ENCODE measurements at places on chromosomes 3 and 15.

DNA sequence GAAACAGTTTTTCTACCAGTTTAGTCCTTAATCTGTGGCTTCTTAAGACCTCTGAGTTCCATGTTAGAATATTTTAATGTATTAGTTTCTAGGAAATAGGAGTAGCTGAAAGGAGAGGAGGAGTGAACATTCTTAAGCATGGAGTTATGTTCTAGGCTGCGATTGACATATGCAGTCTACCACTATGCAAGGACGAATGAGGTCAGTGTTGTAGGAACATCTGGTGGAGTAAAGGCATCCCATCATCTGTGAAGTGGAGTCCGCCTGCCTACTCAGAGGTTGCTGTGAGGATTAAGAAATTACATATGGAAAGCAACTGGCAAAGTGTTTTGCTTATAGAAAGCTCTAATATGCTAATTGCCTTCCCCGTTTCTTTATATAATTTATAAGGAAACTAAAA is 45.1 kb downstream of the SNAPC5 start:
- H3K4me1 ChIP-seq, result peaks cover 2% of the 10 kb centered on the region
- no peak overlapping the region for H3K4me3 ChIP-seq
- H3K27ac ChIP-seq, result no peak overlapping the region
- H3K36me3 ChIP-seq, result peaks cover 16% of the 10 kb centered on the region
- no peak for DNase-seq

DNA sequence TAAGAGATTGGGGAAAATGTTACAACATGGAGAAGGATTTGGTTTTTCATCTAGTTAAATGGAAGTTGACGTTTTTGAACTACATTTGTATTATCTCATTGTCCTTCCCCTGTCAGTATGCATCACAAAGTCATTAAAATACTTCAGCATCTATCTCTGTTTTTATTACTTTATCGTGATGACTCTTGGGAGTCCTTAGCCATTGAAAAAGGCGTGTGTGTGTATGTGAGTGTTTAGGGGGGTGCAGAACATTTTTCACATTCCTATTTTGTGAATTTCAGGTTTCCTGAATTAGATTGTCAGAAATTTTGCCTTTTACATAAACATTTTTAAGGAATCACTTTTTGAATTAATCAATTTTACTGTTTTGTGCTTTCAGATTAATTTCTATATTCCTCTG is 360.6 kb upstream of the SGO1 start:
- H3K4me3 ChIP-seq, result no peak overlapping the region
- H3K27ac ChIP-seq, result no peak overlapping the region
- DNase-seq, result no peak

- no peak for DNase-seq
- H3K36me3 ChIP-seq, result no peaks in the 10 kb centered on the region
- H3K27me3 ChIP-seq, result peaks cover 19% of the 10 kb centered on the region
- no peak overlapping the region for H3K4me3 ChIP-seq
- peaks cover 42% of the 10 kb centered on the region for H3K4me1 ChIP-seq
Observed at GRCh38 chr3:16370872-16371740, 106.1 kb downstream of the OXNAD1 start.

DNA sequence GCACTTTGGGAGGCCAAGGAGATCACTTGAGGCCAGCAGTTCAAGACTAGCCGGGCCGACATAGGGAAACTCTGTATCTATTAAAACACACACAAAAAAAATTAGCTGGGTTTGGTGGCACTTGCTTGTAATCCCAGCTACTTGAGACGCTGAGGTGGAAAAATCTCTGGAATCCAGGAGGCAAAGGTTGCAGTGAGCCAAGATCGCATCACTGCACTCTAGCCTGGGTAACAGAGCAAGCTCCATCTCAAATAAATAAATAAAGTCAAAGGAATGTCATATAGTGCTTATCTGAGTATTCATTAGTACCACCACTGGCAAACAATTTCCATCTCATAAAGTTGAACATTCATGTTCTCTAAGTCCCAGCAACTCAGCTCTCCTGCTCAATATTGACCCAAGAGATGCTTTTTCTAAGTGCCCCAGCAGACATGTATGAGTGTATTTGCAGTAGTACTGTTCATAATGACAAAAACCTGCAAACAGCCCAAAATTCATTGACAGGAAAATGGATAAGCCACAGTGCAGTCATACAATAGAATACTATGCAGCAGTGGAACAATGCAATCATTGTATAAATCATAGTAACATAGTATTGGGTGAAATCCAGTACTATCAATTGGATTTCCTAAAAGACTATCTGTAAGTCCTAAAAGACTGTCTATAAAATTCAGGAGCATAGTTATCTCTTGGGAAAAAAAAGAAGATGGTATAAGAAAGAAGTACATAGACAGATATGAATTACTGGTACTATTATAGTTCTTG is 751.5 kb upstream of the LMCD1 start:
- no peak overlapping the region for H3K27ac ChIP-seq
- H3K36me3 ChIP-seq, result no peaks in the 10 kb centered on the region
- no peaks in the 10 kb centered on the region for H3K27me3 ChIP-seq
- no peak for DNase-seq
- H3K4me1 ChIP-seq, result no peaks in the 10 kb centered on the region
- H3K4me3 ChIP-seq, result no peak overlapping the region

DNA sequence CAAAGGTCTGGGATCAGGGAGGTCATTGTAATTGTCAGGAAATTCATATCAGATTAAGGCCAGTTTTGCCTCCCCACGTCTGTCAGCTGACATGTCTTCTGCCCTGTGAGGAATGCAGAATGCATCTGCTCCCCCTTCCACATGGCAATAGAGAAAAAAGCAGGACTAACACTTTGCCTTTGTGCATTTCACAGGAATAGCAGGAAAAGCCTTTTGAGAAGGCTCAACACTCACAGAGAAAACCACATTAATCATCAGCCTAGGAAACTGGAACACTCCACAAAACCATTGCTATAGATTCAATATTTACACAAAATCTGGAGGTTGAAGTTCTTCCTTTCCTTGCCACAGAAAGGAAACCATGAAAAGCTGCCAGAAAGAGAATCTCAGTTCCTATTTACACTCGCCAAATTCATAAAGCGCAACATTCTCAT is 165.2 kb upstream of the HES1 start:
- H3K4me1 ChIP-seq, result peaks cover 19% of the 10 kb centered on the region
- H3K27me3 ChIP-seq, result peaks cover 1% of the 10 kb centered on the region
- no peak for DNase-seq
- no peaks in the 10 kb centered on the region for H3K36me3 ChIP-seq
- peak overlapping the region; percentile 79 for H3K4me3 ChIP-seq
- H3K27ac ChIP-seq, result peak overlapping the region; percentile 92

DNA sequence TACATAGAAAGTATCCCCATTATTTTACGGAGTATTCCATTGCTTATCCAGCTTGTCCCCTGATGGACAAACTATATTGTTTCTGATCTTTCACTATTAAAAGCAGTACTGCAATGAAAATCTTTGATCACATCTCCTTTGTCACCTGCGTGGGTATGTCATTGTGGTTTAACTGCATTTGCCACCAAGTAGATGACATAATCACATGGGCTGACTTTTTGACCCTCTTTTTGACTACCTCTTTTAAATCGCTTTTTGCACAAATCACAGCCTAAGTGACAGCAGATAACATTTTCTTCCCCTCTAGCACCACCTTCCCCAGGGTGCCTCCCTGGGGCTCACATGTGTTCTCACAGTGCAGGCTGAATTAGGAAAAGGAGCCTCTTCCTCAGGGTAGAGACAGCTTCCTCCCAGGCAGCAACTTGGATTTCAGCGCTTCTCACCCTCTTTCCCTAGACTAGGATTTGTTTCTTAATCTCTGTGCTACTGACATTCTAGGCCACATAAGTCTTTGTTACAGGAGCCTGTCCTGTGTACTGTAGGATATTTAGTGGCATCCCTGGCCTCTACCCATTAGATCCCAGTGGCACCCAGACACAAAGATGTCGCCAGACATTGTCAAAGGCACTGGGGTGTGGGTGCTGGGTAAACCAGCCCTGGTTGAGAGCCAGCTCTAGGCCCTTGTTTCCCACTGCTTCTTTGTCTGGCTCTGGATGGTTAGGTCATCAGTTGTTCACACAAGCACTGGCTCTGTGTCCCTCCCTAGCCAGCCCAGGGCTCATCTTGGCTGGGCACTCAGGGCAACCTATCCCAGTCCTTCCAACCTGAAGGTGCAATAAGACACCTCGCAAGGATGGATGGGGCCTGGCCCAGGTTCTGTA is 1.3 kb upstream of the RBP1 start:
- H3K36me3 ChIP-seq, result no peaks in the 10 kb centered on the region
- H3K4me1 ChIP-seq, result no peaks in the 10 kb centered on the region
- no peak overlapping the region for H3K27ac ChIP-seq

DNA sequence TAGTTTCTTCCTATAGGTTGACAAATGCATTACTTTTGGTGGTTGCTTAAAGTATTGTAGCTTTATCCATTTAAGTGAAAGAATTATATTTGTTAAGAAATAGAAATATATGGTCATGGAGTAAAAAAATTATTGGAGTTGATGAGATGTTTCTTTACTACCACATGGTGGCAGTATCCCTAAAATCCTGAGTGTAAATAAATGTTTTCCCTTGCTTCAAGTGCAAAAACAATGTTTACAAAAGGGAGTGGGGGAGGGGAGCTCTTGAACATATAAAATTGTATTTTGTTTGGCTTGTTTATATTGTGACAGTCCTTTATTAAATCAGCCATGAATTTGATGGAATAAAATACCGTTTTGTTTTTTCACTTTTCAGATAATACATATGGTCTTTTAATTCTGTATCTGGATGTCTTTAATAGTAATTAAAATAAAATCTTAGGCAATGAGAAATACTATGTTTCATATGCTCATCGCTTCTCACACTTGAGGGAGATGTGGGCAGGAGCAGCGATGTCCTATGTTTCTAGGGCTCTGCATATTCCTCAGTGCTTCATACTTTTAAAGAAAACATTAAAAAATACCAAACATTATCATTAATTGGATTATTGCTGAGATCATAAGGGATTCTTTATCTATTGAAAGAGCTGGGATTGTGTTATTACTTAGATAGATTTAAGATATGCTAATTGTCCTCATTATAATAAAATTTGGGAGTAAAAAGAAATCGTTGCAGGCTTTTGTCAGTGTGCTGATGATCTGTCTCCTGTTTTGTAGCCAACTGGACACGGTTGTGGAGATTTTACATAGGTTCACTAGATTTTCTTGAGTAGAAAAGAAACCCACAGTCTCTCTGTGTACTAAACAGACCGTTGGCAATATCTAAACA is 349.7 kb downstream of the TUSC7 start:
- H3K27ac ChIP-seq, result no peak overlapping the region
- peaks cover 12% of the 10 kb centered on the region for H3K4me1 ChIP-seq
- no peak for DNase-seq
- no peaks in the 10 kb centered on the region for H3K27me3 ChIP-seq
- H3K36me3 ChIP-seq, result no peaks in the 10 kb centered on the region

DNA sequence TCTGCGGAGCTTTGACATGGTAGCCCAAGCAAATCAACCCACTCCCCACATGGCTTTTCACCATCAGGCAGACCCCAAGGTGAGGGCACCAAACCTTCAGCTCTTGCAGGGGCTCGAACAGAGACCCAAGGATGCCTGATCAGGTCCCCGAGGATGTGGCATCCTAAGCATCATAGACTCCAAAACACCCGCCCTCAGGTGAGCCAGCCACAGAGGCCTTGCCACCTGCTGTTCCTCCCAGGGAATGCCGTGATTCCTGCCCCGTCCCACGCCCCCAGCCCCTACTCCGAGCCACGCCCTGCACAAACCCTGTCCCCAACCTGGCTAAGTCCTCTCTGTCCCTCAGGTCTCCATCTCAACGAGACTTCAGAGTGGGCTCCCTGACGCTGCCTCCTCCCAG is 34.7 kb upstream of the SLC41A3 start:
- no peak overlapping the region for H3K4me3 ChIP-seq
- H3K27ac ChIP-seq, result no peak overlapping the region
- DNase-seq, result no peak

GRCh38 chr3:179688850-179689249 is 36.0 kb downstream of the USP13 start:
- H3K27ac ChIP-seq, result no peak overlapping the region
- H3K4me1 ChIP-seq, result no peaks in the 10 kb centered on the region
- DNase-seq, result no peak
- H3K36me3 ChIP-seq, result peaks cover 13% of the 10 kb centered on the region
- no peak overlapping the region for H3K4me3 ChIP-seq

GRCh38 chr3:177282119-177282655 is 84.9 kb upstream of the TBL1XR1 start:
- H3K36me3 ChIP-seq, result peaks cover under 1% of the 10 kb centered on the region
- peak overlapping the region; percentile 52 for H3K27ac ChIP-seq
- H3K27me3 ChIP-seq, result no peaks in the 10 kb centered on the region
- DNase-seq, result no peak
- peaks cover 33% of the 10 kb centered on the region for H3K4me1 ChIP-seq
- no peak overlapping the region for H3K4me3 ChIP-seq

- H3K4me3 ChIP-seq, result no peak overlapping the region
- no peak for DNase-seq
- peaks cover 6% of the 10 kb centered on the region for H3K4me1 ChIP-seq
- peak overlapping the region; percentile 45 for H3K27ac ChIP-seq
Observed at GRCh38 chr3:105722943-105723556, 145.8 kb downstream of the CBLB start.

- peaks cover 2% of the 10 kb centered on the region for H3K36me3 ChIP-seq
- H3K27me3 ChIP-seq, result no peaks in the 10 kb centered on the region
- peaks cover 37% of the 10 kb centered on the region for H3K4me1 ChIP-seq
Observed at GRCh38 chr15:31257286-31257685, 69.3 kb upstream of the KLF13 start.

DNA sequence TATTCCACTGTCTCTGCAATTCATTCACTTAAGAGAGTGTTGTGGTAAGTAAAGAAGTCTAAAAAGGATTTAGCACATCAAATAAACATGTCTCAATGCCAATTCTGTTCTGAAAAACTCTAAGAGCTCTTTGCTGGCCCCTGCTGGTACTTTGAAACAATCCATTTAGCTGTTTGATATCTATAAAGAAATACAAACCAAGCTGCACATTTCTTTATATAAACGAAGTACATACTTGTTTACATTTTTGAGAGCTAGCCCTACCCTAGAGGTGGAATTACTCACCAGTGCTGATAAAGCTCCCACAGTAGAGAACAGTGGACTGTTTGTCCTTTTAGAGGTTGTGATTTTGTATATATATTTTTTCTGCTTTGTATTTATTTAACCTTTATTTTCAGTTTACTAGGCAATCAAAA is 75.5 kb downstream of the NEDD4 start:
- DNase-seq, result no peak
- H3K27me3 ChIP-seq, result peaks cover 3% of the 10 kb centered on the region
- H3K36me3 ChIP-seq, result no peaks in the 10 kb centered on the region
- H3K27ac ChIP-seq, result no peak overlapping the region
- no peak overlapping the region for H3K4me3 ChIP-seq

- no peaks in the 10 kb centered on the region for H3K4me1 ChIP-seq
- H3K27ac ChIP-seq, result no peak overlapping the region
Observed at GRCh38 chr3:144344925-144345548, 373.4 kb downstream of the DIPK2A start.

GRCh38 chr3:131550562-131551465 is 48.0 kb upstream of the MRPL3 start:
- no peak for DNase-seq
- no peaks in the 10 kb centered on the region for H3K4me1 ChIP-seq
- no peaks in the 10 kb centered on the region for H3K36me3 ChIP-seq
- H3K27me3 ChIP-seq, result peaks cover 8% of the 10 kb centered on the region
- H3K4me3 ChIP-seq, result no peak overlapping the region
